ENCODE measurements at places on chromosomes 1 and 21.

DNA sequence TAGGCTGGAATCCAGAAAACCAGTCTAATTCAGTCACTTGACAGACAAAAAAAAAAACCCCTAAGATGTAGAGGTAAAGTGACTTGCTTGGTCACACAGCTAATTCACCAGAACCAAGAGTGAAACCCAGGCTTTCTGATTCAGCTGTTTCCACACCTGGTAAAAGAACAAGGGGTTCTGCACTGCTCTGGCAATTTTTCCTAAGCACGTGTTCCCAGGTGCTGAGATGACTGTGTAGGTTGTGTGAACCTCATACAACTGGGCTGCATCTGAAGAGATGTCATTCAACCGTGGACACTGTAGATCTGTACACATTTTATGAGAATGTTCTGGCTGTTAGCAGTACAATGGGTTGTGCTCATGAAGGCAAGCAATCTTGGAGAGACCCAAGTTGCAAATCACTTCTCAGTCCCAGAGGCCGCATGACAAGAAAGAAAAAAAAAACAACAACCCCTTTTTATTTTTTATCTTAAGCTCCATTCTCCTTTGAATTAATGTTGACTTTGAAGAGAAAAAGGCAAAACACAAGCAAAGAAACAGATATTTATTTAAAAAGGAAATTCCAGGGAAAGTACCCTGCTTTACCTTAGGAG is 95.4 kb downstream of the INTS7 start:
- DNase-seq = no peak

- DNase-seq = no peak
Observed at GRCh38 chr1:164688791-164689190, 129.8 kb downstream of the PBX1 start.

- no peak for DNase-seq
Observed at GRCh38 chr1:2866422-2867086, 65.1 kb upstream of the TTC34 start.

DNA sequence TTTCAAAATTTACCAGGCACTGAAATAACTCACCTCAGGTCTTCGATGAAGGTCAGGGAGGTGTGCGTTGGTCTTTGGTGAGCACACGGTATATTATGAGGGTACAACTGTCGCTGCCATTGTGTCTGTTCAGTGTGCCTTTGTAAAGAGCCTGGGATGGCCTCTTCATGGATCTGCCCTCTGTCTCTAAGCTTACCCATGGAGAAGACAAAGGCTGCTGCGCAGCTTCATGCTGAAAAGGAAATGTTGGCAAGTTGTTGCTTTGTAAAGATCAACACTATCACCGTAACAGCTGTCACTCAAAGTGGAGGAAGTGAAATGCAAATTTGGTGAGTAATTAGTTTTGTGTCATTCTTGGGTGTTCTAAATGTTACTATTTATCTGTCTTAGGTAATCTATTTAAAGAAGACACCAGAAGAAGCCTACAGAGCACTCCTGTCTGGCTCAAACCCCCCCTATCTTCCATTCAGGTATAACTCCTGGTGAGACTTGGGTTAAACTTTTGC is 71.6 kb downstream of the CDC14A start:
- DNase-seq = no peak
